ENCODE measurements at places on chromosomes 7 and 10. TPM values are rescaled to one million over a fixed set of nuclear protein-coding genes. Genes with fewer than 3 reads are reported as not detected.

The ABCB4 gene
- total RNA-seq, result 3.0 TPM

The NAT16 gene
- not detected for total RNA-seq

The GJC3 gene
- total RNA-seq, result 1.8 TPM

The AGBL3 gene
- 3.0 TPM for total RNA-seq

The ZNF277 gene
- 26.1 TPM for total RNA-seq

The SRRT gene
- total RNA-seq, result 173 TPM

The SAP25 gene
- 2.6 TPM for total RNA-seq
